ENCODE measurements at places on chromosomes 6 and 20.

DNA sequence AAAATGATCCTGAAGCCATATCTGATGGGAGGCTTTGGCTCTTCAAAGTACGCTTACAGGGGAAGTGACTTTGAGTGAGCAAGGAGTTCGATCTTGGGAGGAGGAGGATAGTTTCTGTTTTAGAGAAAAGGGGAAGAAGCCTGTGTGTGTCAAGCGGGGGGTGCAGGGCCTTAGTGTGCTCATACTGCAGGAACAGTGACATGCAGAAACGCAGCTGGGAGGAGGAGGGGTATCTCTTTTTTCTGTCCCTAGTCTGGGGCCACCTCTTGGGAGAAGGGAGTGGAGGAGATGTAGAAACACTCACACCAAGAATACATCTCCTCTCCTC is 19.8 kb downstream of the SIRPD start:
- no peak for DNase-seq

DNA sequence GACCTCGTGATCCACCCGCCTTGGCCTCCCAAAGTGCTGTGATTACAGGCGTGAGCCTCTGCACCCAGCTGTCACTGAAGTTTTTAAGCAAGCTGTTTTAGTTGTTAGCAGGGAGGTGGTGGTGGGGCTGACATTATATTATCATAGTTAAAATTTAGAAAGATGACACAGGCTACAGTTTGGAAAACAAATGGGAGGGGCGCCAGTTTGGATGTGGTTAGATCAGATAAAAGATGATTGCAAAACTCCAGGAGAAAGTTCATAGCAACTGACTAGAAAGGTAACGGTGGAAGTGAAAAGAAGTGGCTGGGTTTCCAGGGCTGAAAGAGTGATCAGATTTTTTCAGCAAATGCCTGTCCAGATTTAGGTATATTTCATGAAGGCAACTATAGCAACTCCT is 311.9 kb upstream of the CITED2 start:
- DNase-seq: no peak

- DNase-seq: no peak
These were observed 94.8 kb downstream of the CDYL start for GRCh38 chr6:4870821-4871494.

DNA sequence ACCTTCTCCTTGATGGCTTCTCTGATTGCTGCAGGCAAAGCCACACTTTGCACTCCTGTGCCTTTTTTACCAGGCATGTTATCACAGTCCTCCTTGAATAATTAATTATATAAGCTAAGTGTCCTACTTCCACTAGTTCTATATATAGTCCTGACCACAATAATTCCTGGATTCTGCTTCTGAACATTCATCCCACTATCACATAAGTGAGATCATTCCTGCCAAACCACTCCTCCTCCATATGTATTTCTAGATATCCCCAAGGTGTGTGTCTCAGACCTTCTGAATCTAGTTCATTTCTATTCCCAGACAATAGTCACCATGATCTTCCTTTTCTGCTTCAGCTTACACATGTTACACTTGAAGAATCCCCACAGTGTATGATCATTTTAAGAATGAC is 1237.5 kb upstream of the MAP3K7 start:
- DNase-seq: peak; percentile 51

GRCh38 chr20:62849431-62849830 is 12.2 kb downstream of the TCFL5 start:
- no peak for DNase-seq

DNA sequence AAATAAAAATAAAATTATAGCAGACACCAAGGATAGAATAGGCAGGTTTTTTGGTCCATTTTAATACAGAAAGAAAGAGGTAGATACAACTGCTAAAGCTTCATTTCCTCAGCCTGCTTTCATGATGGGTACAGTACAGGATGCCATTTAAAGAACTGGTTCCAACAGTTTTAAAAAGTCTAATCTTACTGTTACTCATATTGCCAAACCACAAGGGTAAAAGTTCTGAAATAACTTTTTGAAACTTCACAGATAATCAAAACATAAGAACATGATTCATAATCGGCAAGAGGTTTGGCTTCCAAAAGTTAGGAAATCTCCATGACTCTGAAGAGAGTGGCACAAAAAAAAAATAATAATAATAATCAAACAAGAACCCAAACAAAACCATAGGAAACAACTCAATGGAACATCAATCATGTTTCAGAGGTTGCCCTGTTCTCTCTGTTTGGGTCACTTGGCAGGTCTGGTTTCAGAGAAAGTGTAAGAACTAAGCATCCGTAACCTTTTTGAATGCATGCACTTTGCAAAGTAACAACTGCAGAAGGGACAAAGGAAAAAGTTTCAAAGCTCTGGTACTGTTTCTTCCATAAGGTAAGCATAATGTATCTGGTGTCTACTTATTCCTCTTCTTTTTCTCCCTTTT is 79.7 kb downstream of the SMLR1 start:
- DNase-seq: peak; percentile 64

GRCh38 chr6:19337101-19337500 is 500.1 kb upstream of the ID4 start:
- no peak for DNase-seq

DNA sequence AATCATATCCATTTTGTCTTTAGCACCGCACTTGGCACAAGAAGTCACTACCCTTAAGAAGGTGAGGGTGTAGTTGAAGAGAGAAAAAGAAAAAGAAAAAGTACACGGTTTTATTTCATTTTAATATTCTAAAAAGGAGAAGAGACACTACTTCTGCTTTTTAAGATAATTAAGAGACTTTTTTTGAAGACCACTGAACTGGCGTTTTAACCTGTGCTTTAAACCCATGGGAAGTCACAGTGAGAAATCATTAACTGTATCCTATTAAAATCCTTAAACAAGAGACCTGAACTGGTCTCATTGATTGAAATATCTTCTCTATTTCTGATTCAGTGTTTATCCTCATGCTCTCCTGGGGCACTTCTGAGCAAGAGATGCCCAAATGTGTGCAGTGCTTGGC is 243.5 kb downstream of the TMEM242 start:
- no peak for DNase-seq

DNA sequence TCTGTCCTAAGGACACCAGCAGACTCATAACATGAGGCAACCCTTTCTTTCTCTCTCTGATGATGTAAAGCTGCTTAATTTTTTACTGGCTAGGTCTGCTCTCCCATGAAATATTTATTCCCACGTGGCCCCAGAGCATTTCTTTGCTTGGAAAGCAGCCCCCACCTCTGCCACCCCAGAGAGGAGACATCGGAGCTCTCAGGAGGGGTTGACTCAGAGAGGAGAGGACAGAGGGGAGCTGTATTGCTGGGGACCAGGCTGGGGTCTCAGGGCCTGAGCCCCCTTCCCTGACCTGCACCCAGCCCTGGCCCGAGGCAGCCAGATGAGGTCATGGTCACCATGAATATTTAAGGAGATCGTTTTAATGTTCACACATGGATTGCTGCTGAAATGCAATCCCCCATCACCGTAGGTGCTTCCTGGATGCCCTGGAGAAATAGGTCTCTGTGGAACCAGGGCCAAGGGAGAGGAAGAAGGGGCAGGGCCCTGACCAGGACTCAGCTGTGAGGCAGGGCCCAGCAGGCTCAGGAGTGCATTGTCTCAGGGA is 117.5 kb downstream of the DLL1 start:
- DNase-seq: no peak

GRCh38 chr20:57060407-57061050 is 205.9 kb downstream of the BMP7 start:
- no peak for DNase-seq

- DNase-seq: no peak
These were observed 78.7 kb downstream of the CDH22 start for GRCh38 chr20:46229478-46230105.

- no peak for DNase-seq
These were observed 151.9 kb downstream of the CD83 start for GRCh38 chr6:14269436-14269835.

- peak; percentile 66 for DNase-seq
These were observed 3.9 kb downstream of the CCN2 start for GRCh38 chr6:131946992-131947955.

DNA sequence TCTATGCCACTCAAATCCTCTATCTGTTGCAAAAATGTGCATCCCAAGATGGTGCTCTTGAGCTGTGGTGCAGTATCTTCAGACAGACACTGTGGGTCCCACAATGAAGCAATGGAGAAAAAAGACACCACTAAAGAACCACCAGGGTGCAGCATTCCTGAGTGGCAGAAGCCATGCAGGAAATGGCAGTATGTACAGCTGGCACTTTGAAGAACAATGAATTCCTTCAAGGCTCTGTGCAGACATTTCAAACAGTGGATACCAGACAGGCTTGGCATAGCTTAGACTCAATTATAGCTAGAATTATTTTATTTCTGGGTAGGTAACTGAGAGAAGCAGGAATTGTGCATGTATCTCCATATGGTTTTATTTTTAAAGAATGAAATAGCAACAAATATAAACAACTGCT is 24.0 kb upstream of the HDAC2 start:
- DNase-seq: peak; percentile 93

GRCh38 chr6:38168699-38169098 is 349.2 kb downstream of the ZFAND3 start:
- DNase-seq: no peak

DNA sequence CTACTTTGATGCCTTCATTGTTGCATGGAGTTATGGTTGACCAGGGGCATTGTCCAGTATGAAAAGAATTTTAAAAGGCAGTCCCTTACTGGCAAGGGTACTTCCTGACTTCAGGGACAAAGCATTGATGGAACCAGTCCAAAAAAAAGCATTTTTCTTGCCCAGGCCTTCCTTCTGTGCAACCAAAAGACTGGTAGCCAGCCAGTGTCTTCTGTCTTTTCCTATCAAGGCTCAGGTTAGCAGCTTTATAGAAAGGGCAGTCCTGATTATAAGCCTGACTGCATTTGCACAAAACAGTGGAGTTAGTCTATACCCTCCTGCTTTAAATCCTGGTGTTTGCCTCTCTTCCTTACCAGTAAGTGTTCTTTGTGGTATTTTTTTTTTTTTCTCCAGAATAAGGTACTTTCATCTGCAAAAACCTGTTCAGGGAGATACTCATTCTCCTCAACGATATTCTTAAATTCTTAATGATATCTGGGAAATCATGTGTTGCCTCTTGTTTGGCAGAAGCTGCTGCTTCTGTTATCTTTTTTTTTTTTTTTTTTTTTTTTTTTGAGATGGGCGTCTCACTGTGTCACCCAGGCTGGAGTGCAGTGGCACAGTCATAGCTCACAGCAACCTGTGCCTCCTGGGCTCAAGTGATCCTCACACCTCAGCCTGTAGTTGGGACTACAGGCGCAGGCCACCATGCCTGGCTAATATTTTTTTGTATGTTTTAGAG is 33.9 kb downstream of the SCAF8 start:
- no peak for DNase-seq

DNA sequence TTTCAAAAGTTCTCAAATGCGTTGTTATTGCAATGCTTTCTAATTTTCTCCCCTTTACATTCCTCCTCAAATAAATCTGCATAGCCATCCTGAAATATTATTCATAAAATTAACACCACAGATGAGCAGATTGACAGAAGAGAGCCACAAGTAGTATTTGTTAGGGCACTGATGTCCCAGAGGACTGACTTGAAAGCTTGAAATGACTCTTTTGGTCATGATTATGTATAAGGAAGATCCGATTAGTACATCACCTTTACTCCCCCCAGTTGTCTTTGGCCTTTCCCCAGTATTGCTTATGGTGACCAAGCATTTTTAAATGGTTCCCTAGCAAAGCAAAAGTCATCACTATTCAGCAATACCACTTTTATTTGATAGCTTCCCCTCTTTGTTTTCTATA is 187.6 kb downstream of the ADAT2 start:
- no peak for DNase-seq

DNA sequence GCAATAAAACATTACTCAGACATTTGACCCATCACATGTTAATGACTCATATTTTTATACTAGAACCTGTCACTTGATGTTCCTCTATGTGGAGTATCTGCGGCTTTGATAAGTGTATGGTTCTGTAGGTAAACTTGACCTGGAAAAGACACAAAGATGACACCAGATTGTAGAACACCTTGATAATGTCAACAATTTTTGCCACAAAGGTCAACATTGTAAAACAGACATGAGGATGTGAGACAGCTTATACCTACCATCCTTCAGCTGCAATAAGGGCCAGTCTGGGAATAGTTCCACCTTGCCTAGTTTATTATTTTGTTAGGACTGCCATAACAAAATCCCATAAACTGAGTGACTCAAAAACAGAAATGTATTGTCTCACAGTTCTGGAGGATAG is 202.4 kb downstream of the LMBRD1 start:
- DNase-seq: no peak

- no peak for DNase-seq
These were observed 176.6 kb downstream of the TRIM27 start for GRCh38 chr6:28747083-28747630.

GRCh38 chr6:39999006-39999867 is 65.0 kb upstream of the MOCS1 start:
- no peak for DNase-seq

GRCh38 chr6:143361536-143362191 is 88.8 kb downstream of the ADAT2 start:
- no peak for DNase-seq

DNA sequence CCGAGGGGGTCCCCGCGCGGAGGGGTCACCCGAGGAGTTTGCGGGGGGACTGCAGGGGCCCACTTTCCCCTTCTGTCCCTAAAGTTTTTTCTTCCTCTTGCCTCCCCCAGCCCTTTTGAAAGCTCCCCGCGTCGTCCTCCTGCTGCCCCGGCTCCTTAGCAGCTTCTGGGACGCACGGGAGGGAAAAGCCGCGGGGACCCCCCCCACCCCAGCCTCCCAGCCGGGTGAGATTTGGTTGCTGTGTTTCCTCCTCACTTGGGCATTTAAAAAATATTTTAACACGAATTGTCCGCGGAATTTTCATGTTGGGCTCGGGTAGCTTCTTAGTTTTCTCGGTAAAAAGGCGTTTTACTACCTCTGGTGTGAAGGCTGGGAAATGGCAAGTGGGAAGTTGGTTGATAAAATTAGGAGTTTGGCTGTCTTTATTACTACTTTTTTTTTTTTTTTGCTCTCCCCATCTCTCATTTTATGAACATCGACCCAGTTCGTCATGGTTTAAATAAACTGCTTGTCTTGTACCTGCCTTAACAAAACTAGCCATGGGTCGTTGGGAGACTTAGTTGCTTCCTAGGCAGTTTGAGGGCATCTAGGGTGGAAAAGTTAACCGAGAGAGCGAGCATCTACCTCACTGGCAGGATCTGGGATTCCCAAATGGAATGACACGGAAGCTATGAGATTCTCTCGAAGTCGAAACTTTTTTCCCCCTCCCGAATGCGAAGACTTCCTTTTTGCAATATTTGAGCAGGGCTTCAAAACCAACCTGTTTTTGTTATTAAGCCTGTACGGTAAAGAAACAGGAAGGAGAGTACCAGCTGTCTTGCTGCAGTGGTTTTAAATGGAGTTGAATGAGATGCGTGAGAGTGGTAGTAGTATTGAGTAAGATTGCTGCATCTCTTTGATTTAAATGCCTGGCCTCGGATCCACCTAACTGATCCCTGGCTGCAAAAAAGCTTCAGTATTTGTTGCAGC is 868 bp downstream of the NCOA3 start:
- peak; percentile 35 for DNase-seq

GRCh38 chr6:10583509-10583901 is 62.4 kb downstream of the GCNT2 start:
- DNase-seq: no peak

GRCh38 chr20:58511364-58511763 is 3.8 kb downstream of the APCDD1L start:
- peak; percentile 28 for DNase-seq

Data from fibroblast of upper back skin (primary cell).